ENCODE measurements at places on chromosomes 16 and 17.

GRCh38 chr16:30794634-30795033 lies 7.6 kb upstream of the ZNF629 start:
- no peak for DNase-seq

DNA sequence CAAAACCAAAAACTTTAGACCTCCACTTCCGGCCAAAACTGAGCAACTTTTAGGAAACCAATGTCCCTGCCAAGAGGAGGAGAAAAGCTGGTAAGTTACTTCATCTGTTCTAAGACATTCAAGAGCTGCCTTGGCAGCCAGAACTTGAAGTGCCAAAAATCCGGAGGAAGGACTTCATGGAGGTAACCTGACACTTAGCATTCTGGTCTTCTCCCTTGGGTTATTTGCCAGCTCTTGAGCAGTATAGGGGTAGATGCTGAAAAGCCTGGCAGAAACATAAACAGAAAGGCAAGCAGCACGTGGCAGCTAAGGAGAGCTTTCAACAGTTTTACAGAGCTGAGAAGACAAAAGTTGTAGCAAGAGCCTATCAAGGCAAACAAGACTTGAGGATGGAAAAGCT lies 53.2 kb downstream of the CDYL2 start:
- DNase-seq = no peak

DNA sequence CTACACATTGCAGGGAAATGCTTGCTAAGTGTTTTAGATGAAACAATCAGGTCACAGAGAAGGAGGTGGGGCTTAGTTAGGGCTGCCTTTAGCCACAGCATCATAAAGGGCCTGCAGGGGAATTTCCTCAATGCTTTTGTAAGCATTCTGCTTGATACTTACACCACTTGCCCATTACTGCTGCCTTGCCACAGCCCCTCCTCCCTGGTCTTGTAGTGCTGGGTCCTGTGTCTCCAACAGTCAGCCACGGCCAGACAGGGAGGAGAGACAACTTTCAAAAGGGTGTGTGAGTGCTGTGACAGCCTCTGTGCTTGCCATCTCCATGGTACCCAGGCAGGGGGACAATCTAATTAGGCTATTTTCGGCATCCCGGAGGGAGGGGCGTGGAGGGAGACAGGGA lies 111.2 kb downstream of the SHISA9 start:
- DNase-seq = no peak

- peak; percentile 31 for DNase-seq
These were observed 491 bp downstream of the IST1 start for GRCh38 chr16:71895679-71896365.

DNA sequence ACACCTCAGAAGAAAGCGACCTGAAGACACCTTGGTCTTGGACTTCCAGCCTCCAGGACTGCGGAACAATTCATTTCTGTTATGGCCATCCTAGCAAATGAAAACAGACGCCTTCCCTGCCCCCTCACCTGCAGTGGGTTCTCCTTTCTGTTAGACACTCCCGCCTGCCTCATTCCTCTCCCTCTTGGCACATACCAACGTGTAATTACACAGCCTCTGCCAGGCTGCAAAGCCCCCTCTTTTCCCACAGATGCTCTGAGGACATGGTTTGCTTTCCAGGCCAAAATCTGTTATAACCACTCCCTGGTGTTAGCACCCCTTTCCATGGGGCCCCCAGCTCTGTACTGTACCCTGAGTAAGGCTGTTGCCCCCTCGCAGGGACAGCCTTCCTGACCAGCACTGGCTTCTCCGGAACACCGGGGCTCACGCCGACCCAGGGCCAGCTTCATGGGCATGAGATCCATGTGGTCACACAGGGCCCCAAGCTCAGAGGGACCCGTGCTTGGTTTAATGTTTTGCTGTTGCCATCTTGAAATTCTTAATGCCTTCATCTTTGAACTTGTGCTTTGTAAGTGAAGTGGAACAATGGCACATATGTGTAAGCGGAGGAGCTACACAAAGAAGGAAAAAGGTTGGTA lies 64.1 kb downstream of the SDK2 start:
- no peak for DNase-seq

GRCh38 chr17:30074254-30074653 lies 42.4 kb upstream of the NSRP1 start:
- no peak for DNase-seq

DNA sequence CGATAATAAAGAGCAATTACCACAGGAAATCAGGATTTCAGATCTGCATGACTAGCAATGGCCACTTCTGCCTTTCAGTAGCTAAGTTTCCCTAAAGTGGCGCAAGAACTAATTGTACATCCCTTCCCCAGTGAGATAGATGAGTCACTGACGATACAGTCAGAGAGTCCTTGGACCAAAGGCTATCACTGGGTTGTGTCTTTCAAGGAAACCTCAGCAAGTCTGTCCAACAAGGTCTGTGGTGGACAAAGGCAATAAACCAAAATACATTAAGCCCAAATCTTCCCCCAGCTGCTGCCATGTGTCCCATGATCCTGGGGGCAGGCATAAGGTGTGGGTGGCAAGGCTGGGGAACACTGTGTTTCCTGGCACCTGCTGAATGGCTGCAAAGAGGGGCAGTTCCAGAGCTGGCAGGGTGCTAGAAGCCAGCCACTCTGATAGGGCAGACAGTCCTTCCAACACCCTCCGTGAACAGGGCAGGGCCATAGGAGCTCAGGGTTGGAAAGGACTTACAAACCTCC lies 20.5 kb upstream of the MTMR4 start:
- DNase-seq = no peak

DNA sequence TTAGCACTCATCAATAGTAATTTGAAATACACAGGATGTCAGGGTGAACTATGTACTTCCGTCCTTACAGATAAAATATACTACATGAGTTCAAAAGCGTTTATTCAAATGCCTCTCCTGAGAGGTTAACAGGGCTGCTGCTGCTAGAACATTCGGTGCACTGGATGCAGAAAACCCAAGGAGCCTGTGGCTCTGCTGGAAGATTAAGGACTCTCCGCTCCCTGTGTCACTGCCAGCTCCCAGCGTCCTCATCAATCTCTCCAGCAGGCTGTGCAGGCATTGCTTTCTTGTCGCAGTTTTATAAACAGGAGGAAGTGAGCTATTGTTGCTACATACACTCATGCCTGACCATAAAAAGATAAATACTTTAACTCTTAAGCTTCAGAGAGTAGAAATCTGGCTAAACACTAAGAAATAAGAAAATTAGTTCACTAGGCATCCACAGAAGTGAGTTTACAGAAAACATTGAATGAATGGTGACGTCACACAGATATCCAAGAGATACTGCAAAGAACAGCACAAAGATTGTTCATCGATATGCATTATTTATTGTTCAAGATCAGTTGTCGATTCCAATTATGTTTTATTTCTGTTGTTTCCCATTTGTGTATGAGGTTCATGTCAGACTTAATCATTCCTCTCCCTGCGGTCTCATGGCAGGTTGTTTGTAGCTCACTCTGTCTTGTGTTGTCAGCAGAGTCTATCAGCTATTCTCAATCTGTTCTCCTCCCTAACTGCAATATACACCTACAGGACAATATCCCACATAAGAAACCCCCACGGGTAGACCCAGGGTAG lies 127.9 kb upstream of the MON1B start:
- DNase-seq = no peak

GRCh38 chr16:20178297-20178696 lies 104.6 kb upstream of the GPR139 start:
- DNase-seq = no peak

DNA sequence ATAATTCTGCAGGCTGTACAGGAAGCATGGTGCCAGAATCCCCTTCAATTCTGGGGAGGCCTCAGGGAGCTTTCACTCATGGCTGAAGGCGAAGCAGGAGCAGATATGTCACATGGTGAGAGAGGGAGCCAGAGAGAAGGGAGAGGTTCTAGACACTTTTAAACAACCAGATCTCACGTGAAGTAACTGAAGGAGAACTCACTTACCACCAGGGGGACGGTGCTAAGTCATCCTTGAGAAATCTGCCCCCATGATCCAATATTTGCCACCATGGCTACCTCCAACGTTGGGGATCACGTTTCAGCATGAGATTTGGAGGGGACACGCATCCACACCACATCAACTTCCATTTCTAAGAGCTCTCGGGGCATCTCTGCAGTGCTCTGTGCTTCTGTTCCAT lies 37.4 kb upstream of the GNA13 start:
- no peak for DNase-seq

DNA sequence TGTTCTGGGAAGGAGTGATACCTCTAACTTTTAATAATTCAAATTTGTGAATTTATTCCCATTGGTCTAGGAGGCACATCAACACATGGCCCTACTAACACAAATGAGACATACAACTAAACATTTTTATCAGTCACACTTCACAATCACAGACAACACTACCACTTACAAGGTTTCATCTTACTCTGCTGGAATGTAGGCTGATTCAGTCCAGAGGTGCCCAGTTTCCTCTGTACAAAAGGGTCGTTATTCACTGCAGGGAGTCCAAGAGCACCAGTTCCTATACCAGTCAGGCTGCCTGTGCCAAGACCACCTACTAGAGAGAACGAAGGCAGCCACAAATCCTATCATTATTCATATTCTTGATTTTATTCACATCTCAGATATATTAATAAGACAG lies 41.4 kb downstream of the SETD6 start:
- no peak for DNase-seq

DNA sequence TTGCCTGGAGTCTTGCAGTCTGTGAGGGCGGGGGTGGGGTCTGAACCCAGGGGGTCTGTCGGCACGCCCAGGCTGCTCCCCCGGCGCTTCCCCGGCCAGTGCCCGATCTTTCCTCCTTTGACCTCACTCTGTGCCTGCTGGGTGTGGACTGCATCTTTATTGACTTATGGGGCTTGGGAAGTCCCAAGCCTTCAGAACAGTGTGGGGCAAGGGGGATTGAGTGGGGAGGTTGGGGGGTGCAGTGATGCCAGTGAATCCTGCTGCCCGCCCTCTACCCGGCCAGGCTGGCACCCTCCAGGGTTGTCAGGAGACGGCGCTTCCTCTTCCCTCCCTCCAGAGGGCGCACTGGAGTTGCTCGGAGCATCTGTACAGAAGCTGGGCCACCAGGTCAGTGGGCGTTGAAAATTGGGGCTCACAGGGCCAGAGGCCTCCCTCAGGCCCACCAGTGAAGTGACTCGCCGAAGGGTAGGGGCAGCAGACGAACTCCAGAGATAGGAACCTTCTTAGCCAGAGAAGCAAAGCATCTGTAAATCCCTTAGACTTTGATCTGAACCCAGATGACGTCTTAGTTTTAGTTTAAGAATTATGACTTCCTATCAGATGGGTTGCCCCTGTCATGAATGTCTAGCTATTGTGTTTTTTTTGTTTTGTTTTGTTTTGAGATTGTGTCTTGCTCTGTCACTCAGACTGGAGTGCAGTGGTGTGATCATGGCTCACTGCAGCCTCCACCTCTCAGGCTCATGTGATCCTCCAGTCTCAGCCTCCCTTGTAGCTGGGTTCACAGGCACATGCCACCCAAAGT lies 184.8 kb upstream of the CIBAR2 start:
- DNase-seq = peak; percentile 50

DNA sequence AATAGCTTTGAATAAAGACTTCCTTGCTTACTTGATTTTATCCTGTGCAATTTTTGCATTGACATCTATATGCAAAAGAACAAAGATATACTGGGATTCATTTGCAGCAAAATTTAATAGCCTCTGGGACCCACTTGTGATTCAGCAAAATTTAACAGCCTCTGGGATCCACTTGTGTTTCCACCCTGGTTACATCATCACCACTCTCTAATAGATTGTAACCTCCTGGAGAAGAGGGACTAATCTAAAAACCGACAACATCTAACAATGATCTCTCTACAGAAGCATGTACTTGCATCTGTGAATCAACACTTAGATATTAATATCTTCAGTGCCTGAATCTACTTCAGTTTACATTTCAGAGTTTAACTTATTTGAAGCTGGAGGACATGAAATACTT lies 202.0 kb upstream of the CPHXL start:
- DNase-seq = no peak

DNA sequence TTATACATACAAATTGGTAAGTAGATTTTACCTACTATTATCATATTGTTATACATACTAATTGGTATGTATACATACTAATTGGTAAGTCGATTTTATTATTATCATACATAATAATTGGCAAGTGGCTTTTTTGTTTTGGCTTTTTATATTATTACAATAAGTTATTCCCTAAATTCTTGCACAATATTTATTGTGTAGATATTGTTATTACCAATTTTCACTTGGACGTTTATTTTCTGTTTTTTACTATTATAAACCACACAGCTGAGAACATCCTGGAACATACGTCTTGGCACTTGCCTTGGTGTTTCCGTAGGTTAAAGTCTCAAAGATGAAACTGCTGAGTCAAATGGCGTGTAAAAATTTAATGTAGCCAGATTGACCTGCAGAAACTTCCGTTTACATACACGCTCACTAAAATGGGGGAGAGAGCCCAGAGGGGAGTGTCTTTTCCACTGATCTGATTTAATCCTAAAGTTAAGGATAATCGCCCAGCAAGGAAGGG lies 18.9 kb downstream of the GNGT2 start:
- no peak for DNase-seq

DNA sequence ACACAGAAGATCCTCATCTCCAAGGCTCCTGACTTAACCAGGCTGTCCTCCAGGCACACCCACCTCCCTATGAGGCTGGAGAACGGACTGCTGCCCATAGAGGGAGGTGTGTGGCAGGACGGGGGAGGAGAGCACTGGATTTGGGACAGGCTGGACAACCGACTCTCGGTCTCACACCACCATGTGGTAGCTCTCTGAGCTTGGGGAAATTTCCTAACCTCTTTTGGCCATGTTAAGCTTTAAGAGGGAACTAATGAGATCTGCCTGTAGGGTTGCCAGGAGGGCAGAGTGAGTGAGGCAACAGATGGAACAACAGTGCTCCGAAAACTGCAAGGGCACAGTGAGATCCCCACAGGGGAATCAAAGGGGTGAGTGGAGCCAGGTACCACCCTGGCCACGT lies 32.7 kb downstream of the RHBDL3 start:
- no peak for DNase-seq

Data from activated gamma-delta T cell treated with Interleukin-2 at 50 U/mL for 16 hours (primary cell).